ENCODE measurements at places on chromosomes 7 and 10. TPM values are rescaled to one million over a fixed set of nuclear protein-coding genes. Genes with fewer than 3 reads are reported as not detected.

Gene IFIT1B
- not detected for total RNA-seq

Gene IL6
- 12.0 TPM for total RNA-seq

Gene ZNF248
- 17.7 TPM for total RNA-seq

Gene MOGAT3
- total RNA-seq = not detected

Gene ZPBP
- total RNA-seq = not detected

Gene ADGRA1
- total RNA-seq = 0.49 TPM

Gene EN2
- 0.98 TPM for total RNA-seq

DNA sequence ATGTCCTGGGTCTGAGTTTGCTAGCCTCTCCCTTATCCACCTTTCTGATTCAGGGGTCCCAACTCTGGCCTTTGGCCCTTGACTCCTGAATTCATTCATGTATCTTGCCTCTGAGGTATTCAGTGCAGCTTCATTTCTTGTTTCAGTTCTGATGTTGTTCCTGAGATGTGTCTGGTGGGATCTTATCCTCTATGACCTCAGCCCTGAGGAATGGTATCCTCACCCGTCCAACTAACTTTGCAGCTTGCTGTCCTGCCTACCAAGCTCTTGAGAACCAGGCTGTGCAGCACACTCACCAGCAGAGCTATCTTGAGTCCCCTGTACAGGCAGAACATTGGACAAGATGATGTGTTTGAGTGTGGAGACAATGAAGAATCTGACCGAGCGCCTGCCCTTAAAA lies 13.8 kb downstream of the SUFU start:
- DNase-seq = no peak

DNA sequence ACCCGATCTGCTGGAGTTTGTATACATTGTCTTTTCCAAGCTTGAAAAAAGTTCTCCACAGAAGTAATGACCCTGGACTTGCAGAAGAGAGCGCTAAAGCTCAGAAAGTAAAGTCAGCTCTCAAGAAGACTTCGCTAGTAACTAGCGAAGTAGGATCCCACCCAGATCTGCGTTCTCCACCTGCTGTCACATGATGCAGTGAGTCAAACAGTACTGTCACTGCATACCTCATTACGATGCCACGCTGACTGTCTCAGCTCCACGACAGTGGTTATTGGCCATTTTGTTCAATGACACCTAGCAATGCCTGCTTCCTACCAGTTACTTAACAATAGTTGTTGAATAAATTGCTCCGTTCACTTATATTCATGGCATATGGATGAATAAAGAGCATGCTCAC lies 29.7 kb upstream of the SEC61G start:
- DNase-seq = no peak

DNA sequence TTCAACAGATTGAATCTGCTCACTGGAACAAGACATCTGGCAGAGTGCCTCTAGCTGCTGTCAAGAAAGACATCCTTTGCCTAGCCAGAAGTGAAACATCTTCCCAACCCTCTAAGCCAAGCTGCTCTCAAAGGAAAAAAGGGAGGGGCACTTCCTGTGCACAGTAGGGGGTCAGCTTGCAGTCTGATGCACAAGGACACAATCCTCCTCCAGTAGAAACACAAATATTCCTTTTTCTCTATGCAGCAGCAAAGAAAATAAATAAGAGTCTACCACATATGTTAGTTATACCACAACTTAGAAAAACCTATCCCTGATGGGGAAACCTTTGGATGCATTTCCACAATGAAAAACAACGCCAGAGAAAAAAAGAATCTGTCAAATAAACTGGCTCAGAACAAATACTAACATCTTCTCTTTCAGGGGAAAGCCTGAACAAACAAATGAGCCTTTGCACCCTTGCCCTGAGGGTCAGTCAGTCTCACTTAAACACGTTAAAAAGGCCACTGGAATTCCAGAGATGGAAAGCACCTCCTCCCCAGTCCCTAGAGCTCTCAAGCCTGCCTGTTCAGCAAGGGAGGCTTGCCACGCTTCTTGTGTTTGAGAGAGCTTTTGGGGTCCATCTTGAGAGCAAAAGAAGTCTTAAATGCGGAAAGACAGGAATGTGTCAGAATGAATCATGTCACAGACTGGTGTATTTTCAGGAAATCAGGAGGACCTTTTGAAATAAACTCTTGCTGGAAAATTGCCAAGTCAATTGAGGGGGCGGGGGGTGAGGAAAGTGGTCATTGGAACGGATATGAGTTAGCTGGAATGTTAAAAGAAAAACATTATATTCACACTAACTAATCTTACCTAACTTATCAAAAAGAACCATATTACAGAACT lies 7.5 kb downstream of the LAMB1 start:
- no peak for DNase-seq

DNA sequence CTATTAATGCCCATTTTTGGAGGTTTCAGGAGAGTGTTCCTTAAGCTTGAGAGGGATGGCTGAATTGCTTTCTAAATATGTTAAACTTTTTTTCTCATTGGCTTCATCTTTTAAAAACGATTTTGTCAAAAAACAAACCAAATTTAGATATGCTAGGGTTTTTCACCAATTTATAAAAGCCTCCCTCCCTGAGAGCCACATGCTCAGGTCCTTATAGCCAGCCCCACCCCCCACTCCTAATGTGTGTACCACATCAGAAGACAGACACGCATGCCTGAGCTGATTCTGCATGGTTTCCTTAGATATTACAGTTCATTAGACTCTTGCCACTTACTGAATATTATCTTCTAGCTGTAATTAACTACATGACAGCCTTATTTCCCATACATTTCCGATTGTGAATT lies 2.0 kb downstream of the CUL1 start:
- DNase-seq = no peak

GRCh38 chr7:96663457-96663856 lies 46.2 kb downstream of the SEM1 start:
- no peak for DNase-seq

GRCh38 chr7:65475040-65475726 lies 101.5 kb downstream of the ZNF92 start:
- DNase-seq = no peak

- no peak for DNase-seq
Measured at GRCh38 chr10:77602231-77602912, 35.2 kb downstream of the KCNMA1 start.

- DNase-seq = no peak
Measured at GRCh38 chr7:22350466-22351328, 6.3 kb downstream of the RAPGEF5 start.

DNA sequence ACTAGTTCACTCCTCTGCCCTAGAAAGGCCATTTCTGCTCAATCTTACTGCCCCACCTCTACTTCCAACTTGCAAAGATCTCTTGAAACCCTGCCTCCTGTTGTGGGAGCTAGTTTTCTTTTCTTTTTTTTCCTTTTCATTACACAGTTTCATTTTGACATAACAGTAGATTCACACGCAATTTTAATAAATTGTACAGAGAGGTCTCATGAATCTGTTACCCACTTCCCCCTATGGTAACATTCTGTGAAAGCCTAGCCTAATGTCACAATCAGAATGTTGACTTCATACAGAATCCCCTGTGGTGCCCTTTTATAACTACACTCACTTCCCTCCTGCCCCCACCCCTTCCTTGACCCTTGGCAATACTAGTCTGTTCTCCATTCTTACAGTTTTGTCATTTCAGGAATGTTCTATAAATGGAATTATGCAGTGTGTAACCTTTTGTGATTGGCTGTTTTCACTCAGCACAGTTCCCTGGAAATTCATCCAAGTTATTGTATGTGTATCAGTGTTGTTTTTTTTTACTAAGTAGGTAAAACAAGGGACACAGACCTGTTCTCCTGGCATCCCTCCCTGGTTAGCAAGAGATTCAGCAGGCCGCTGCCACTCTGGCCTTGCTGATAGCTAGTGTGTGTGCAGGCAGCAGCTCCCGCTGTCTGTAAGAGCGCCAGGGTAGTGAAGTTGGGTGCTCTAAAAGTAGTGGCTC lies 21.5 kb downstream of the CHST3 start:
- no peak for DNase-seq

- no peak for DNase-seq
Measured at GRCh38 chr7:77226357-77226839, 26.8 kb upstream of the FGL2 start.

- DNase-seq = no peak
Measured at GRCh38 chr7:130275826-130276297, 9.2 kb downstream of the CPA2 start.

GRCh38 chr7:33250421-33250871 lies 121.1 kb downstream of the BBS9 start:
- DNase-seq = no peak

- DNase-seq = no peak
Measured at GRCh38 chr10:37003126-37003525, 122.3 kb upstream of the ANKRD30A start.

- no peak for DNase-seq
Measured at GRCh38 chr7:149559711-149560110, 62.1 kb upstream of the ZNF746 start.

- DNase-seq = no peak
Measured at GRCh38 chr7:131057794-131058070, 269.9 kb upstream of the MKLN1 start.

DNA sequence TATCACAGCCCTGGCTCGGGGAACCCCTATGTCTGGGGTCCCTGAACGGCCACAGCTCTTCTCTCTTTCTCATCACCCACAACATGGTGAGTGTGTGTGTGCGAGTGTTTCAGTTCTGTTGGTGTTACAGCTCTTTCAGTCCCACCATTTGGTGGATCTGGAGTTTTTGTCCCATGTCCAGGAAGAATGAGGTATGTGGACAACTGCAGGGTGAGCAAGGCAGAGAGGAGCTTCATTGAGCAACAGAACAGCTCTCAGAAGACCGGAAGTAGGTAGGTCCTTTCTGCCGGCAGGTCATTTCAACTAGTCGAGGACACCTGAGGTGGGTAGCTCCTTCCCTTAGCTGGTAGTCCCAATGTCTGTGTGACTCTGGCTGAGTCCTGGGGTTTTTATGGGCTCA lies 9.5 kb downstream of the PAX4 start:
- DNase-seq = no peak

DNA sequence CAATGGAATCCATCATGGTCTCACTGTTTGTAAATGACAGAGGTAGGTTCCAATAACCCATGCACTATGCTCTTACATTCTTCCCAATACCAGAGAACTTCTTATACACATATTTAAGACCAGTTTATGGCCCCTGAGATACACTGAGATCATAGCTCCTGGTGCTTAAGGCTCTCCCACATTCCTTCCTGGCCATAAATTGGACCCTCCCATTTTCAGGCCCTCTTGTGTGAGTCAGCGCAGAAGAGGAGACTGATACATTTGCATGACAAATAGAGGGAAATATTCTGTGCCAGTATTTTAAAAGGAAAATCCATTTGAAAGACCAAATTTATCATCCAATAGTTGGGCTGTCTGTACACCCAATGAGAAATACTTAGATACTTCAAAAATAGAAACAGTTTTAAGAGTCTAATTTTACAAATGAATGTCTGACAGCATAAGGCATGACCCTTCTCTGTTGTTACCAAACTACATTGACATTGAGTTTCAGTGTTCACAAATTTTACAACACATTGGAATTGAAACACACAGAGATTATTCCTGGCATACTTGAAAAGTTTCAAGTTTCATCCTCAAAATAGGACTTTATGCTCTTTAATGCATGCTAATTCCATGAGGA lies 35.3 kb downstream of the SLC16A9 start:
- DNase-seq = no peak

GRCh38 chr10:6204063-6204340 lies 1.3 kb downstream of the PFKFB3 start:
- no peak for DNase-seq

DNA sequence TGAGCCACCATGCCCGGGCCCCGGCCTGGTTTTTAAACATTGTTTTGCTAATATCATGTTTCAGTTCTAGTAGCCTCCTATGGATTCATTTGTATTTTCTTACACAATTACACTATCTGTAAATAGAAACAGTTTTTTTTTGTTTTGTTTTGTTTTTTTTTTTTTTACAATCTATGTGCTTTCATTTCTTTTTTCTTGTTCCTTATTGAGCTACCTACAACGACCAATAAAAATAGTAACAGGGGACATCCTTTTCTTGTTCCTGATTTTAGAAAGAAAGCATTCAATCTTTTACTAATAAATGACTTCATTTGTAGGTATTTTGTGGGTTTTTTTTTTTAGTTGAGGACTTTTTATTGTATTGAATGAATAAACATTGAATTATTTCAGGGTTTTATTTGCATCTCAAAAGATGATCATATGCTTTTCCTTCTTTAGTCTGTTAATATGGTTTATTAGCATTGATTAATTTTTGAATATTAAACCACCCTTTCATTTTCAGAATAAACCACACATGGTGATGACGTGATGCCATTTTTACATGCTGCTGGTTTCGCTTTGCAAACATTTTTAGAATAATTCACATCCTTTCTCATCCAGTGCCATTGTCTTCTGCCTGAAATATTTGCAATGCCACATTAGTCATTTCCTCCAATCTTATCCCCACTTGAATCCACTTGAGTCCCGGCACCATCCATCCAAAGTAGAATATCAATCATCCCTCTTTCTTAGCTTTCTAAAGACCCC lies 18.1 kb upstream of the AKR1E2 start:
- DNase-seq = no peak

- no peak for DNase-seq
Measured at GRCh38 chr10:108561649-108562048, 1361.7 kb downstream of the XPNPEP1 start.

DNA sequence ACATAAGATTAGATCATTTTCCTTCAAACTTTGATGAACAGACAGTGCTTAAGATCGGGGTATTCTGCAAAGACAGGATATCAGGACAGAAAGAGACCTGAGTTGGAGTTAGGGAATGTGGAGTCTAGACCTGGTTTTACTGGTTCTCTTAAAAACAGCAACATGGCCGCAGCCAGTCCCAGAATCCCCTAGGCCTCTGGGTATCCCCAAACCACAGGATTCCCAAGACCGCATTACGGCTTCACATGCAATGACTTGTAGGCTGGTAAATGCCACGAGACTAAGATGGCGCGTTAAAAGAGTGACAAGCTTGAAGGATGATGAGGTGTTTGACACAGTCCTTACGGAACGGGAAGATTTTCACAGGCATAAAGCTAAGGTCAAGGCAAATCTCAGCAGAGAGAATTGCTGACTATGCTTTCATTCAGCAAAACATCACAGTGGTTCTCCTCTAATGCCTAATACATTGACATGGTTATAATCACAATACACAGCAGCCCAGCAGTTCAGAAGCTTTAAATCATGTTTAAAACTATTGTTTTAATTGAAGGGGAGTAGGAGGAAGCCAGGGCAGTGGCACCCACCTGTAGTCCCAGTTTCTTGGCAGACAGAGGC lies 32.9 kb downstream of the MPP7 start:
- DNase-seq = no peak

GRCh38 chr10:8543361-8544056 lies 489.0 kb downstream of the GATA3 start:
- no peak for DNase-seq

- DNase-seq = no peak
Measured at GRCh38 chr10:46197050-46197449, 89.7 kb upstream of the ANTXRL start.

- DNase-seq = no peak
Measured at GRCh38 chr7:148800677-148801076, 83.4 kb downstream of the EZH2 start.
